ENCODE measurements at places on chromosomes 16 and 17. TPM values are rescaled to one million over a fixed set of nuclear protein-coding genes. Genes with fewer than 3 reads are reported as not detected.

DNA sequence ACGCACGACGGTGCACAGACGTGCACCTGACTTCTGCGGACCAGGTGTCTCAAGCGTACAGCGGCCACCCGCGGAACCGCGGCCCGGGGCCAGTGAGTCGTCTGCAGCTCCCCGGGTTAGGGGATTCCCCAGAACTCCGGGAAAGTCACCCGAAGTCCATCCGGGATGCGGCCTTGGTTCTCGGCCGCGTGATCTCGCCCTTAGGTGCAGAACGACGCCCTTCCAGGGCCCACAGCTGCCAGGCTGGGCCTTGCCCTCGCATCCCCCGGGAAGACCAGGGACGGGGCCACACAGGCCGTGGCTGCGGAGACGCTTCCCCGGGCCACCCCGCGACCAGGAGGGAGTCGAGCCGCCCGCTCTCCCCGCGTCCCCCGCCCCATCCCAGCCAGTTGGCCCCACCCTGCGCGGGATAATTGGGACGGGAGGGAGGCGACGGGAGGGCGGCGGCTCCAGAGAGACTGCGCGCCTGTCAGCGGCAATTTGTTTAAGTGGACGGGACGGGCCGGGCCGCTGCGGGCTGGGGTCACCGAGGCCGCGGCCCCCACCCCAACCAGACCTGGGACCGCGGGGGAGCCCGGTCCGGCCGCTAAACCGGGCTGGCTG, 3.6 kb upstream of the TBX2 start:
- DNase-seq: no peak

DNA sequence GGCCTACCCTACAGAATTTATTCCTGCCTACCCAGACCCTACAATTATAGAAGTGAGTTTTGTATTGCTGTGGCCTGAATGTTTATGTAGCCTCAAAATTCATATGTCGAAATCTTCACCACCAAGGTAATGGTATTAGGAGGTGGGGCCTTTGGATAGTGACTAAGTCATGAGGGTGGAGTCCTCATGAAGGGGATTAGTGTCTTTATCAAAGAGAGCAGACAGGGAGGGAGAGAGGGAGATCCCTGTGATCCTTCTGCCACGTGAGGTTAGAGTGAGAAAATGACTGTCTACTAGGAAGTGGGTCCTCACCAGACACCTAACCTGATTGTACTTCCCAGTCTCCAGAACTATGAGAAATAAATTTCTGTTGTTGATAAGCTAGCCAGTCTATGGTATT, 981 bp upstream of the DUXB start:
- DNase-seq: no peak

TMEM92 gene
- polyA plus RNA-seq: 0.76 TPM

OR1A1 gene
- polyA plus RNA-seq: not detected

WBP2 gene
- polyA plus RNA-seq: 51.9 TPM
